ENCODE measurements at places on chromosomes 6 and 20. TPM values are rescaled to one million over a fixed set of nuclear protein-coding genes. Genes with fewer than 3 reads are reported as not detected.

DNA sequence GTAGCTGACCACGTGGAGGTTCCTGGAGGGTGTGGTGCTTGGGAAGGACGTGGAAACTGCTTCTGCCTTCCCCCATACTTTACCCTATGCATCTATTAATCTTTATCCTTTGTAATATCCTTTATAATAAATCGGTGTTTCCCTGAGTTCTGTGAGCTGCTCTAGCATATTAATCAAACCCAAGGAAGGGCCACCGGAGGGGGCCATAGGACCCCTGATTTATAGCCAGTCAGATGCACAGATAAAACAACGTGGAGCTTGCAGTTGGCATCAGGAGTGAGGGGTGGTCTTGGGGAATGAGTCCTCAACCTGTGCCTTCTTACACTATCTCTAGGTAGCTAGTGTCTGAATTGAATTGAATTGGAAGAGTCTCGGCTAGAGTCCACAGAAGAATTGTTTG lies 36.5 kb upstream of the TFAP2A start:
- DNase-seq = no peak

DNA sequence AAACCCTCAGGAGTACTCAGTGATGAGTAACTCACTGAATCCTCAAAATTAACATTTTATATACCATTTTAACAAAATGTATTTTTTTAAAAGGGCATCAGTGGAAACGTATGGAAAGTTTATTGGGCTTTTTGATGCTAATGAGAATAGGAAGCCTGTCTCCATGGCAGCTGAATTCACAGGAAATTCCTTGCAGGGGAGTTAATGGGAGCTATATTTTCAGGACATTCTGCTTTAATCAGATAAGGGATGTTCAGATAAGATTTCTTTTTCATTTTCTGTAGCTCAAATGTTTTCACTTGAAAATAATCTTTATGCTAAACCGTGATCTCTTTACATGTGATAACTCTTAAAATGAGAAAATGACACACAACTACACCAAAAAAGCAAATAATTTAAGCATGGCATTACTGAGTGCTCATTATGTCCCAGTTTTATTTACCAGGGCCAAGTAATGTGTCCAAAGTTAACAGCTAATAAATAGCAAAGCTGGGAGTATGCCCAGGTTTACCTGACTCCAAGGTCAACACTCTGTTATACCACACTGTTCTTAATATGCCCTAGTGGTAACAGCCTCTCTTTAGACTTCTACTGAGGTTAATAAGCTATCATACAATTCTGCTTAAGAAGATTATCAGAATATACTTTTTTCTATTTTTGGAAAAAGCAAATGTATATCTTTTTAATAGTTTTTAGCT lies 348.1 kb downstream of the GRIK2 start:
- DNase-seq = no peak

DNA sequence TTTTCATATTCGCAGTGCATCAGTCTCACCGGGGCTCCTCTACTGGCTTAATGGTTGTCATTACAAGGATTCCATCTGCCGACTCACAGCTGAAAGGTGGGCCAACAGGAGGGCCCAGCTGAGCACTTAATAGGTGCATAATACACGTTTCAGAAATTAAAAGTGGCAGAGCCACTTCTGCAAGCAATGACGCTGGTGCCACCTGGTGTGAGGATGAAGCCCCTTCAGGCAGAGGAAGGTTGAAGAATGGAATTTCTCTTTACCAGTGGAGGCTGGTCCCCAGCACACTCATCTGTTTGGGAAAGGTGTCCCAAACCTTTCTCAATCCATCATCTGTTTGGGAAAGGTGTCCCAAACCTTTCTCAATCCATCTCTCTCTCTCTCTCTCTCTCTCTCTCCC lies 8.2 kb upstream of the STMND1 start:
- no peak for DNase-seq

DNA sequence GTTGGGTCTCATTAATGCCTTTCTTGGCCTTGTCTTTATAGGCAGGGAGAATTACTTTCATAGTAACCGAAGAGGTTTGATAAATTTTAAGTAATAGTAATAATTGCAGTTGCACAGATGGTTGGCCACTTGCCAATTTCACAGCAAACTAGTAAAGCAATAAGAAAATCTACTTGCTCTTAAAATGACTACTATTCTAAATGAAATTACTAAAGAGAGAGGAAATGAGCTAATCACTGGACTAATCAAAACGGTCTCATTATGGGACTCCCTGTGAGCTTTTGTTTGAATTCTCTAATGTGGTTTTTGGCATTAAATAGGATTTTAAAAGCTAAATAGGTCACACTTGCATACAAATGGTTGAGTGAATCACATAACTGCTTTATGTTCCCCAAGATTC lies 227.4 kb upstream of the PLN start:
- DNase-seq = no peak

The HLA-DRB5 gene
- 0.77 TPM for total RNA-seq

The GPLD1 gene
- 4.7 TPM for total RNA-seq

The GTSF1L gene
- not detected for total RNA-seq

The DYNLT1 gene
- 142 TPM for total RNA-seq

The HRH3 gene
- not detected for total RNA-seq
